Karpas-422 (cell line): ENCODE measurements at places on chromosomes 11 and 22. TPM values are rescaled to one million over a fixed set of nuclear protein-coding genes. Genes with fewer than 3 reads are reported as not detected.

DNA sequence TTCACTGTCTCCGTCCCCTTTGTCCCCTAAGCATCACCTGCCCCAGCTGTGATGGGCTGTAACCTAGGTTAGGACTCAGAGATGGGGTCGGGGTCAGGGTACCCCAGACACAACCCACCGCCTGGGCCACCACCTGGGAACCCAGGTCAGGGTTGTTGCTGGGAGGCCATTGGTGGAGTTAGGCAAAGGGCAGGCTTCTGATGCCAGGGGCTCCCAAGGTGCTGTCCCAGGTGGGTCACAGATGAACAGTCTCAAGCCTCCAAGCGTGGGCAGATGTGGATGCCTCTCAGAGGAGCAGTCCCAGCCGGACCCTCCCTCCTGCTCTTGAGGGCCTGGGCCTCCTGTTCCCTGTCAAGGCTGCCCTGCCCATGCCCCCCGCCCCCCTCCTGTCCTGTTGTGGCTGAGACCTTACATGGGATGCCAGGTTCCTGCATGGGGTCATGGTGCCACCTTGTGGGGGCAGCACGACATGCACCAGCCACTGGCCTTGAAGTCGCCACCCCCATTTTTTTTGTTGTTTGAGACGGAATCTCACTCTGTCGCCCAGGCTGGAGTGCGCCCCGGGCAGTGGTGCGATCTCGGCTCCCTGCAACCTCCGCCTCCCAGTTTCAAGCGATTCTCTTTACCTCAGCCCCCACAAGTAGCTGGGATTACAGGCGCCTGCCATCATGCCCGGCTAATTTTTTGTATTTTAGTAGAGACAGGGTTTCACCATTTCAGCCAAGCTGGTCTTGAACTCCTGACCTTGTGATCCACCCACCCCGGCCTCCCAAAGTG lies 12.1 kb downstream of the GATD1 start:
- peaks cover 32% of the 10 kb centered on the region for H3K36me3 ChIP-seq
- H3K4me1 ChIP-seq = no peaks in the 10 kb centered on the region
- H3K27me3 ChIP-seq = no peaks in the 10 kb centered on the region

Gene KCNQ1OT1
- 2.7 and 3.0 TPM in 2 replicates for total RNA-seq

Gene OR8G1
- total RNA-seq = not detected in 2 replicates

DNA sequence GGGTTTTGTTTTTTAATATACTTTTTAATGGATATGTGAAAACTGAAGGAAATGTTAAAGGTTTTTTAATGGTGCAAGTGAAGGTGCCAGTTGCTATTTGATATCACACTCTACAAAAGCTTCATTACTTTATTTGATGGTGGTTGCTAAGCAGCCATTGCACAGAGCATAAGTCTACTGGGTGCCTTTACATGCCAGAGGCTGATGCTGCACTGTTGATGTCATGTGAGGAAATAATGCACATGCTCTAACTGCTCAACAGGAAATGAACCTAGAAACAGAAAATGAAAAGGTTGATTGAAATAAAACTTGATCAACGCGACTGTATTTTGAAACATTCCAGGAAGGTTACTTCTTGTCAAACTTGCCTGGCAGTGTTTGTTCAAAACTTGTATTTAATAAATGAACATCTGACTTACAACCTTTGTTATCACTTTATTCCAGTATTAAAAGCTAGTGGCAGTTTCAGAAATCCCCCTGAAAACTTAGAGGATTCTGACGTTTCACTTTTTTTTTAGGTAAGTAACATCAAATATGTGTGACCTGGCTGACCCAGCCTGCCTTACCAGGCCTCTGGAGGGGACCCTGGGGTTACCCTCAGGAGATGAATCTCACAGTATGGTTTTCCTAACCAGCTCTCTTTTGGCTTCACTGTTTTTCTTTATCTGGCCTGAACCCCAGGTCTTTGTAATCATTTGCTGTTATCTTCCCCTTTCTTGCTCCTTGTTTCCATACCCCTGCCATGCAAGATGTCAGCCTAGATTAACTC lies 2.4 kb upstream of the ATP5MG start:
- peak; percentile 52 for DNase-seq
- peaks cover 29% of the 10 kb centered on the region for H3K4me1 ChIP-seq
- H3K27me3 ChIP-seq = no peaks in the 10 kb centered on the region
- H3K4me3 ChIP-seq = no peak overlapping the region
- H3K36me3 ChIP-seq = peaks cover 3% of the 10 kb centered on the region; the same call in 1 of the 2 replicates

Gene MSANTD2
- total RNA-seq = 5.2 and 7.6 TPM in 2 replicates

Gene GRIK4
- total RNA-seq = not detected in 2 replicates

Gene PELI3
- total RNA-seq = 5.6 and 6.7 TPM in 2 replicates

- H3K27me3 ChIP-seq = no peaks in the 10 kb centered on the region
- DNase-seq = no peak
- no peak overlapping the region for H3K4me3 ChIP-seq
- no peak overlapping the region for H3K27ac ChIP-seq
- H3K4me1 ChIP-seq = no peaks in the 10 kb centered on the region
- H3K36me3 ChIP-seq = no peaks in the 10 kb centered on the region
Measured at GRCh38 chr11:41775296-41775695, 315.8 kb upstream of the LRRC4C start.

DNA sequence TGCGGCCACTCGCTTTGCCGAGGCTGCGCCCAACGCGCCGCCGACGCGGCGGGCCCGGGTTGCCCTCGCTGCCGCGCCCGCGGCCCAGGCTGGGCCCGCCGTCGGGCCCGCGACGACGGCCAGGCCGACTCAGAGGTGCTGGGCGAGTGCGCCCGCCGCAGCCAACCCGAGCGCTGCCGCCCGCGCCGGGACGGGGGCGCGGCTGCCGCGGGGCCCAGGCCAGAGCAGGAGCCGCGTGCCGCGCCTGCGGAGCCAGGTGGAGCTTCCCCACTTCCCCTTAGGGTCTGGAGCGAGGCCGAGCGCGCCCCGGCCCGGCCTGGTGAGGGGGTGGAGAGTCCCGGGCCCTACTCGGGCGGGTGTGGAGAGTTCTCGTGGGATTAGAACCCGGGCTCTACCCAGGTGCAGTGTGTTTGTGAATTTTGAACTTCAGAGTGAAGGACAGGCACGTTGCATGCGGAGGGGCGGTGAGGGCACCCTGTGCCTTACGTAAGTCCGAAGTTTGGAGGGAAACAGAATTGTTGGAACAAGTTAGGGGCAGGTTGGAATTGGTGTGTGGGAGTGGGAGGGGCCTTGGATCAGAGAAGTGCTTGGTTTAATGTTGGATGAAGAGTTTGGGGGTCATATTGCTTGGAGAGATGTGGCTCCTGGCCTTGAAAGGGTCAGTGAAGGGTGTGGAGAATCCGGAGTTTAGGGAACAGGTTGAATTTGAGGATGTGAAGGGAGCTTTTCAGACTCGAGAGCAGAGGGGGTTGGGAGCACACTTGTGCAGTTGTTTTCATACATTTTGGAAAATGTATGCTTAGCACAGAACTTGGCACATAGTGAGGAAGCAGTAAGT lies 697 bp downstream of the RNF169 start:
- peak overlapping the region; percentile 74 for H3K27ac ChIP-seq
- H3K4me3 ChIP-seq = peak overlapping the region; percentile 80
- DNase-seq = peak; percentile 93
- H3K27me3 ChIP-seq = no peaks in the 10 kb centered on the region
- H3K4me1 ChIP-seq = peaks cover 25% of the 10 kb centered on the region
- H3K36me3 ChIP-seq = peaks cover 14% of the 10 kb centered on the region

DNA sequence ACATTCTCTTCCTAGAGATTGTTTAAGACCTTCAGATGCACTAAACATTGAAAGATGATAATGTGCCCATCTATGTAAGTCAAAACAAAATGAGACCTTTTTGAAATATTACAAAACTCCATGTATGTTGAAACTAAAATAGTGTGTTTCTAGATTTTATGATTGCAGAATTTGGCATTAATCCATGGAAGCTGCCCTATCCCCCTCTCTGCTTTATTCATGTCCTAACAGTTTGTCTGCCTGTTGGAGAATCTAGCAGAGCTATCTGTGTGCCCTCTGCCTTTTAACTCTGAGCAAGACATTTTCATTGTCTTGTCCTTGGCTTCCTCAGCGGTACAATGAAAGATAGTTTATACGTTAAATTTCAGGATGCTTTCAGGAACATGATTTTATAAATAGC lies 105.5 kb downstream of the FAT3 start:
- no peak for DNase-seq
- H3K36me3 ChIP-seq = no peaks in the 10 kb centered on the region
- no peaks in the 10 kb centered on the region for H3K4me1 ChIP-seq
- no peak overlapping the region for H3K27ac ChIP-seq
- no peaks in the 10 kb centered on the region for H3K27me3 ChIP-seq

GRCh38 chr22:45538281-45538680 lies 35.6 kb downstream of the FBLN1 start:
- no peaks in the 10 kb centered on the region for H3K27me3 ChIP-seq
- H3K27ac ChIP-seq = no peak overlapping the region
- H3K4me1 ChIP-seq = no peaks in the 10 kb centered on the region
- H3K4me3 ChIP-seq = no peak overlapping the region

DNA sequence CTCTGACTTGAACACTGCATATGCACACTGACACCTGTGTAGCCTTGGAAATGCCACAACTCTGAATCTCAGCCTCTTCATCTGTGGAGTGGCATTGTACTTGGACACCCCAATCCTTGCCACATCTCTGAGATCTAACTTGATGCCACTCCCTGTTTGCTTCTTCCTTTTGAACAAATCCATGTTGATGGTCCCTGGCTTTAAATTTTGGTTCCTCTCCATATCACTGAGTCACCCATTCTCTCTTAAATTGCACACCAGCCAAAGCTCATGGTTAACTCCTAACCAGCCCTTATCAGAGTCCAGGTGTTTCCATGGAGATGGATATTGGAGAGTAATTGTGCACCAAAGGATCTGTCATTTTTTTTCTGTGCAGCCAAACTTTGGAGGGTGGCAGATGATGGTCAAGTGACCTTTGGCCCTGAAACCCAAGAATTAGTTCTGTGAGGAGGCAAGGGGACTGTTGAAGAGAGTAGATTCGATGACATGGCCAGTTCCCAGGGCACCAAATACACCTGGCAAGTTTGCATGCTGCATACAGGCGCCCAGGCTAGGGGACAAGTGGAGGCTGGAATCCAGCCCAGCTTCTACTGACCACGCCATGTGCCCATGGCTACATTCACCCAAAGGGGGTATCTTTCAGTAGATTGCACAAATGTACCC lies 25.1 kb upstream of the PAMR1 start:
- H3K4me1 ChIP-seq = peaks cover 8% of the 10 kb centered on the region
- no peak overlapping the region for H3K27ac ChIP-seq
- H3K4me3 ChIP-seq = no peak overlapping the region

GRCh38 chr22:19757140-19757984 lies 3.2 kb upstream of the TBX1 start:
- DNase-seq = peak; percentile 57
- no peak overlapping the region for H3K4me3 ChIP-seq
- H3K27me3 ChIP-seq = no peaks in the 10 kb centered on the region
- H3K4me1 ChIP-seq = peaks cover 13% of the 10 kb centered on the region

DNA sequence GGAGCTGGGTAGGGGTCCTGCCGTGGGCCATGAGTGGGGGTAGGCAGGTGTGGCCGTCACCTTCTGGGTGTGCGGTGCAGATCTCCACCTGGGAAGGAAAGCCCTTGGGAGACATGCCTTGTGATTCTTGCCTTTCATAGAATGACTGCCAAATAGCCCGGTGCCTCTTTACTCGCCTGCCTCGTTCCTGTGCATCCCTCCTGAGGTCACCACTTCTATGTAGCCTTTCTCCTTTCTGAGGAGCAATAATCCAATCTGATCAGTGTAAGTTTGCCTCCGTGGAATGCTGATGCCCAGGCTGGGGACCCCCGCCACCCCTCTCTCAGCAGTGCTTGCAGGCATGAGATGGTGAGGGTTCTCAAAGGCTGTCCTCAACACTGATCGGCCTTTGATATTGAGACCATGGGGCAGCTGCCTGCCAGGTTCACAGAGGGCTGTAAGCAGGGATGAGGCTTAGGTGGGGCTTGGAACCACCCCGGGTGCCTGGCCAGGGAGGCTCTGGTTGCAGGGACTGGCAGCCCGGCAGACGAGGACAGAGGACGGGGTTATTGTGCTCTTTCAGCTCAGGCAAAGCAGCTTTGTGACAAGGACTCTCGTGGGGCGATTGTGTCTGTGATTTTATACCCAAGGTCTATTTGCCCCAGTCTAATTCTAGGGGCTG lies 86.1 kb upstream of the WNT7B start:
- no peak for DNase-seq
- H3K36me3 ChIP-seq = no peaks in the 10 kb centered on the region
- H3K27me3 ChIP-seq = no peaks in the 10 kb centered on the region
- no peak overlapping the region for H3K4me3 ChIP-seq
- no peak overlapping the region for H3K27ac ChIP-seq
- peaks cover 33% of the 10 kb centered on the region for H3K4me1 ChIP-seq

GRCh38 chr22:34902335-34902734 lies 163.6 kb upstream of the ISX start:
- H3K27me3 ChIP-seq = no peaks in the 10 kb centered on the region
- H3K4me3 ChIP-seq = no peak overlapping the region
- no peak overlapping the region for H3K27ac ChIP-seq
- H3K4me1 ChIP-seq = no peaks in the 10 kb centered on the region
- DNase-seq = no peak

DNA sequence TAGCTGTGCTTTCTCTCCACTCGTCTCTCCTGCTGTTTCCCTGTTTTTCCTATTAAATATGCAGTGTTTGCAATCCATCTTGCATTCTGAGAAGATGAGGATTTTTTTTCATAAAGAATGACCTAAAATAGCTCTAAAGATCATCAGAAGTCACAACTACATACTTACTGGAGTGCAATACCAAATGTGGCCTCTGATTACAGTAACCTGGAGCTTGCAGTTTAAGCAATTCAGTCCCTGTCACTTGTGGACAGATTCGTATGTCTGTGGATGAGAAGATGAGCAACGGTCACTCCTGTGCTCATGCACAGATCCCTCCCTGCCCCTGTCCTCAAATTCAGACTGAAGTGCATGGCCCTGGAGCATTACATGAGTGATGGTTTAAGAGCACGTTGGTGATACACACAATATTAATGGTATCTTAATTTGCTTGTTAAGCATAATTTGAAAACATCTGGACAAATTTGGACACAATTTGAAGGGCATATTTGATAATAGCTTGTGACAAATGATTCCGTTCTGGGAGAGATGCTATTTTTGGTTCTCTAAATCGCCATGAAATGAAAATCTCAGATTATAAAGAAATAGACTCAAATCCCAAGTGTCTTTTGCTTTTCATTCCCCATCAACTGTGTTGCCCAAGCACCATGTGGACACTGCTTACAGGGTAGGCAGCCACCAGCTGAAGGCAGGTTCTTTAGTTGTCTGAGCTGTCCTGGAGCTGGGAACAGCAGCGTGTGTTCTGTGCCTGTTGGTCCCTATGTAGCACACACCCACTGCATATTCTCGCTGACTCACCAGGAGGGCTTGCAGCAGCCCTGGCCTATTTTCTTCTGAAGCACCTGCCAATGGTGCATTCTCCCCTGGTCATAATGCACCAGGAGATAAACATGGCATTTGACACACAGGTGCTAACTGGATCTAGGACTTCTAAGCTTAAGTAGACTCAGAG lies 32.6 kb upstream of the PRAME start:
- H3K4me1 ChIP-seq = peaks cover 2% of the 10 kb centered on the region
- H3K27ac ChIP-seq = no peak overlapping the region
- no peaks in the 10 kb centered on the region for H3K36me3 ChIP-seq
- no peak overlapping the region for H3K4me3 ChIP-seq
- H3K27me3 ChIP-seq = no peaks in the 10 kb centered on the region

GRCh38 chr11:15035283-15035682 lies 38.1 kb upstream of the CALCB start:
- no peak overlapping the region for H3K4me3 ChIP-seq
- H3K27me3 ChIP-seq = no peaks in the 10 kb centered on the region
- no peaks in the 10 kb centered on the region for H3K36me3 ChIP-seq
- DNase-seq = no peak
- H3K27ac ChIP-seq = no peak overlapping the region
